ENCODE measurements at places on chromosomes 3 and 15.

- no peak for DNase-seq
These were observed 1.1 kb downstream of the CMTM7 start for GRCh38 chr3:32392536-32393302.

- DNase-seq: no peak
These were observed 32.3 kb downstream of the ARRDC4 start for GRCh38 chr15:97992823-97993222.

- no peak for DNase-seq
These were observed 133.4 kb upstream of the UBE3A start for GRCh38 chr15:25572191-25572590.

- DNase-seq: no peak
These were observed 72.9 kb downstream of the BLM start for GRCh38 chr15:90790057-90790456.
